ENCODE measurements at places on chromosomes 12 and 14.

DNA sequence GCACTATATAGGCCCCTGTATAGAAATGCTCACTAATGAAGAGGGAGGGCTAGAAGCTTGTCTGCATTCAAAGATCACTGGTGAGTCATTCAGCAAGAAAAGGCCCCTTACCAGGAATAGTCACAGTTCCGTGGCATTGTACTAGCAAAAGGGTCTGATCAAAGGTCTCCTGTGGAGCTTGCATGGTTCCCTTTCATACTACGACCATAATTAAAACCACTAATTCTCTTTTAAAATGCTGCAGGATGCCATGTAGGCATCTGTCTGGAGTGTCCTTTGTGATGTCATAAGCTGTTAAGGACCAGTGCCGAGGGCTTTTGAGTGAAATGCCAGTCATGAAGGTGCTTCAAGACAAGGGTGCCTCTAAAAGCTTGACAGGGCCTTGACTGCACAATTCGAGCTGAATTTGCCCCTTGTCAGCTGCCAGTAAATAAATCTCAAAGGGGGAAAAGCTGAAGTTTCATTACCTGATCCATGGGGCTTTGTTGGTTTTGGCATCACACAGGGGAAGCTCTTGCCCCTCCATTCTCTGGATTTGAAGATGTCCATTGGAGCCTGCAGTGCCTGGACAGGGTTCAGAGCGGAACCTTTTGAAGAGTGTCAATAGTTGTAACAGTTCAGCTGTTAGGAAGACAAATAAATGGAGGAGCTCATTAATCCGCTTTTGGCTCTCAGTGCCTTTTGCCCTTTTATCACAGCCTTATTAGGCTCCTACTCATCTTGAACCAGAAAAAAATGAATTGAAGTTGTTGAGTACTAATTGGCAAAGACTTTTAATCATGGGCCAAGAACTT, 69.1 kb downstream of the TMEM260 start:
- DNase-seq, result no peak

DNA sequence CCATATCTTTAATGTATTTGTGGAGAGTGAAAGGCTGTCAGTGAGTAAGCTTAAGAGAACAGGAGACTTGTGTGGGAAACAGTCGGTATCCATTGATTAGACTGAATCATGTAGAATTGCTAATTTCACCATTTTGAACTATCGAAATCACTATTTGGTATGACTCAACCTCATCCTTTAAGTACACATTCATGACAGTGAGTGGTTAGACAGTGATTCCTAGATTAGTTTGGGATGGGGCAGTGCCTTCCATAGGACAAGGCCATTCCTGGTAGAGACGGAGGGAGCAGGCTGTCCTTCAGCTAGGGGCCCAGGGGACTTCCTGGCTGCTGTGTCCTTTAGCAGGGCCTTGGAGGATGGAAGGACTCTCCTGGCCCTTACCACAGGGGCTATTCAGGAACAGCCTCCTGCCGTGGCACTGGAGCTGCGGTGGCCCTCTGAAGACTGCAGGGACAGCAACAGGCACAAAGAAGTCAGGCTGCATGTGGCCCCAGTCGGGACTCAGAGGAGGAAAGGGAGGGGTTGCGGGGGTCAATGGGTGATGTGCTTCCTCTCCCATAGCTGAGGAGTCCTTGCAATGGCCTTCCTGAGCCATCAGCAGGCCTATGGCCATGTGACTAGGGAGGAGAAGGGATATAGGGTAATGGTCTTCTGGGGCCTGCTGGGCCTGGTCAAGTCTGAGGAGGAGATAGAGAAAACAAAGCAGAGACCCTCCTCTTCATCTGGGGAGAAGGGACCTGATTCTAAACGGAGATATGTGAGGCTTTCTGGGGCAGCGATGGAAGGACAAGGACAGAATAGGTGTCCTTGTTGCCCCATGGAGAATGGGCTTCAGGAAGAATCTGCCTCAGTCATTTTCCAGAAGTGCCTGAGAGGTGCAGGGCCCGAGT, 11.2 kb downstream of the SERPINA1 start:
- no peak for DNase-seq

GRCh38 chr14:91127924-91128323, 14.1 kb downstream of the DGLUCY start:
- DNase-seq, result no peak

DNA sequence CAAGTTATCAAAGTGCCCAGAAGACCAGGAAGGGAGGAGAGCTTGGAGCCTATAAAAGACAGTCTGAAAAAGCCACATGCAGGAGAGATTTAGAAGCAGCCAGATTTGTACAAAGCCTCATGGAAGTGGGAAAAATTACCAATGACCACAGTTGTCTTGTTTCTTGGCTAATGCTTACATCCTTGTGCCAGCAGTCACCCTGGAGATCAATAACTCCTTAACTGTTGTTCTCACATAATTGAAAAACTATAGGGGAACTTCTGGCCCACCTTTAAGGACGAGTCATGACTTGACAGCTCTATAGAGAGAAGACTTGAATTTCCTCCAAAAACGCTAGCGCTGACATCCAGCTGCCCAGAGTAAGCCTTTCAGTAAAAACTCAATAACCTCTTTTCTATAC, 313.1 kb downstream of the GALC start:
- no peak for DNase-seq

DNA sequence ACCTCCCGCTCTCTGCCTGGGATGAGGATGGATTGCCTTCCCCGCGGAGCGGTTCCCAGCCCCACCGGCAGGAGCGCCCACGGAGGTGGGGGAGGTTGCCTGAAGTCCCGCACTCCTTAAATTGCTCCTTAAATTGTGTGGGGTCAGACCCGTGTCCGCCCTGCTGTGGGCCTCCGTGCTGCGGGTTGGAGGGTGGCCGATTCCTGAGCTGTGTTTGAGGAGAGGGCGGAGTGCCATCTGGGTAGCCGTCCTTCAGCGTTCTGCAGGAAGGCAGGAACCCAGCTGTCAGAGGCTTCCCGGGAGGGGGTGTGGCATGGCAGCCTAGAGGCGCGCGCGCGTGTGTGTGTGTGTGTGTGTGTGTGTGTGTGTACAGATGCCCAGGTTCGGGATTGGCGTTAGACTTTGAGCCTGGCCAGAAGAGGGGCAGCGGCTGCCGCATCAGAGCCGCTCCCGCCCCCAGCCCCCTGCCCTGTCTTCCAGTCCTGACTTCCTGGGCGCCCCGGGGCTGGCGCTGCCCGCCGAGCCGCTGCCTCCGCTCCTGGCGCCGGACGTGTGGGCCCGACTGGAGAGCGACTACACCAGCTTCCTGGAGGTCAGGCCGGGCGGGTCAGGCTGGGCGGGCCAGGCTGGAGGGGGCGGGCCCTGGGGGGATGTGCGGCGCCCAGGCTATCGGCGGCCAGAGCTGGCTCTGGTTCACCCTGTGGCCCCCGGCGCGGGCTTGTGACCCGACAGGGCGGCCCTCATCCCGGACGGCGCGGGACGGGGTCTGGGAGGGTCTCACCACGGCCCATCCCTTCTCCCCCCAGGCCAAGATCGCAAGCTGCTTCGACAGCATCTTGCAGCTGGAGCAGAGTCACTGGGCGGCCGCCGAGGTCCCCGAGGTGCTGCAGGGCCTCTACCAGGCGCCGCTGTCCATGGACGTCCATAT, 9.2 kb downstream of the EXOC3L4 start:
- no peak for DNase-seq

GRCh38 chr12:30197392-30198057, 413.8 kb upstream of the TMTC1 start:
- no peak for DNase-seq

GRCh38 chr12:25376407-25376806, 125.7 kb upstream of the KRAS start:
- no peak for DNase-seq

DNA sequence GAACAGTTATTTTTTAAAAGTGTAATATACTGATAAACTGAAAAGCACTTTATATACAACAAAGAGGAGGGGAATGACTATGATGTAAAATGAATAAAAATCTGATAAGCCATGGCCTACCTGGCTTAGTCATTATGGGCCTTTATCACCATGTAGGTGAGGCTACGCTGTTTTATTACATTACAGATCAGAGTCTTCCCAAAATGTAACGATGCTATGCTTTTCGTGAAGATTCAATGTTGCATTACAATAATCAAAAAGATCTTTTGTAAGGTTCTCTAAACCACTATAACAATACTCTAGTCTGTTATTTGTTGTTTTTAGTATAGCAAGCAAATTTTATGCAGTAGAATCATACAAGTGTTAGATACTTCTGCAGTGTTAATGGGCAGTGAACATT, 34.2 kb downstream of the ARID4A start:
- DNase-seq, result no peak

DNA sequence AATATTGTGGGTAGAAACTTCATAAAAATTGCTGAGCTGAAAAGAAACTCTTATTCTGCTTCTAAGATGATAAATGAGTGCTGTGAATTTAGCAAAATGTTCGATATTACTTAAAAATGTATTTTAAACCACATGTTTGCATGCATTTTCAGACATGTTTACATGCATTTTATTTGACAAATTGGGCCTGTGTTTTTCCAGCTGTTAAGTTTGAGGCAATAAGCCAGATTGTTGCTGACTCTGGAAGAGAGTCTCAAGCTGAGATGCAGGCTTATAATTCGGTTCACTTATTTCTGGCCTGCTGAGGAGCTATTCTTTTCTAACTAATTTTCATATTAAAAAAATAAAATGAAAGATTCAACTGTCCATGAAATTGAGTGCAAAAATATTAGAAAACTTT, 110.1 kb downstream of the SYNE2 start:
- no peak for DNase-seq

- no peak for DNase-seq
Measured at GRCh38 chr14:106872611-106873446, 1346.4 kb downstream of the TMEM121 start.

DNA sequence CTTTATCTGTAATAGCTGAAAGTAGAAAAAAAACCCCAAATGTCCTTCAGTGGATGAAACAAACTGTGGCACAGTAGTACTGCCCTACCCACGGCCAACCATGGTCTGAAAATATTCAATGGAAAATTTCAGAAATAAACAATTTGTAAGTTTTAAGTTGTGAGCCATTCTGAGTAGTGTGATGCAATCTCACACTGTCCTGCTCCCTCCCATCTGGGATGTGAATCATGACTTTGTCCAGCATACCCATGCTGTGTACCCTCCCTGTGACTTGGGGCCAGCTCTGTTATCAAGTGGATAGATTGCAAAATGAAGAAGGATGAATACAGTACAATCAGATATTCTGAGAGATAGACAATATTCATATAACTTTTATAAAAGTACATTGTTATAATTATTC, 106.2 kb downstream of the SMOC1 start:
- no peak for DNase-seq

GRCh38 chr12:92224685-92225331, 79.2 kb upstream of the BTG1 start:
- no peak for DNase-seq

- no peak for DNase-seq
Measured at GRCh38 chr12:48054955-48055821, 50.7 kb downstream of the SENP1 start.

- no peak for DNase-seq
Measured at GRCh38 chr14:63555572-63555971, 12.4 kb upstream of the PPP2R5E start.

DNA sequence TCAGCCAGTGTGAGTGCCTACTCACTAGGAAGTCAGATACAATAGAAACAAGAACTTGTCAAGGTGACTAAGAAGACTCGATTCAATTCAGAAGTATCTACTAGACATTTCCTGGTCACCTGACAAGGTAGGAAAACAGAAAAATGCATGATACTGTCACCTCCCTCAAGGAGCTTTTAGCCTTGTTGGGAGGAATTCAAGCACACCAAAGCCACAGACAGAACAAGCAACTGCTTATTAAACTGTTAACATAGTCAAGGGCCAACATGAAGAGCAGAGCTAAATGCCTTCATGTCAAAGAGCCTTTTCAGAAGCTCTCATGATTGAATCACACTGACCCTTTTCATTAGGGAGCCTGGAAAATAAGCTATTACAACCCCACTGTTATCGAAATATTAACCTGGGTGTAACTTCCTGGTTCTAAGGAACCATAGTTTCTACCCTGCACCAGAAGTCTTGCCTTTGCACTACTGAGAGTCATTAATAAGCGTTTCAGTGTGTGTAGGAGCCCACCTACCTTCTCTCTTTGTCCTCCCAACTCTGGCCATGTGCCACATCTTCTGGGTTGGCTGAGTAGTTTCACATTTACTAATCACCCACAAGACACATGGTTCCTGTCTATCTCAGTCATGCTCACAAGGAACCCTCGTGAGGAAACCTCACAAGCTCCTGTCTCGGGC, 31.0 kb upstream of the LGALS3 start:
- no peak for DNase-seq

- DNase-seq, result no peak
Measured at GRCh38 chr12:52797529-52797894, 1.6 kb upstream of the KRT3 start.

GRCh38 chr12:1956716-1957115, 38.3 kb upstream of the CACNA2D4 start:
- no peak for DNase-seq
